ENCODE measurements at places on chromosomes 3 and 15.
A peak's percentile ranks its signal among the peaks of the same experiment; 100 is the strongest.

GRCh38 chr3:110099711-110100110, 762.4 kb upstream of the DPPA4 start:
- DNase-seq: no peak

GRCh38 chr3:124107104-124107890, 115.4 kb upstream of the ROPN1 start:
- DNase-seq: no peak

DNA sequence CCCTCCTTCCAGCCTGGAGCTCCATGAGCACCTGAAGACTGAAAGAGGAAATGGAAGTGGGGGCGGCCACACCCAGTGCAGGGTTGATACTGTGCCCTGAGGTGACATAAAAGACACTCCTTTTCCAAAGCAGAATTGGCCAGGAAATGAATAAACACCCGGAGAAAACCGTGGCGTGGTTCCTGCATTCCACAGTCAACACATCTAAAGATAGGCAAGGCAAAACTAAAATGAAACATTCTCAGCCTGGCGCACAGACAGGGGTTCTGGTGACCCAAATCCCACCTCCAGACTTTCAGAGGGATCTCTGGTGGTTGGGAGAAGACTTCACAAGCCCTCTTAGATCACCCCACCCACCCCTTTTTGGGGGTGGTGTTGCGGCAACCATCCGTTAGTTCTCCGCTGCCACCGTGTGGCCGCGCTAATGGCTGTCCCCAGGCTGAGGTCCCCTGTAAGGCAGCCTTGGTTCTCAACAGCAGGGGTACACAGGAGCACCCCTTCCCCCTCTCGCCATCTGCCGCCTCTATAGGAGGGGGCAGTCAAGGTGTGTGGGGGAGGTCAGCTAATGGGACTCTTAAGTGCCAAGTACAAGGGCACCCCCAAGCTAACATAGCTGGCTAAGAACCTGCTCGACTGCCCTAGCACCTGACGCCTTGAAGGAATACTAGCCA, 2.5 kb upstream of the MST1R start:
- DNase-seq: peak; percentile 56

DNA sequence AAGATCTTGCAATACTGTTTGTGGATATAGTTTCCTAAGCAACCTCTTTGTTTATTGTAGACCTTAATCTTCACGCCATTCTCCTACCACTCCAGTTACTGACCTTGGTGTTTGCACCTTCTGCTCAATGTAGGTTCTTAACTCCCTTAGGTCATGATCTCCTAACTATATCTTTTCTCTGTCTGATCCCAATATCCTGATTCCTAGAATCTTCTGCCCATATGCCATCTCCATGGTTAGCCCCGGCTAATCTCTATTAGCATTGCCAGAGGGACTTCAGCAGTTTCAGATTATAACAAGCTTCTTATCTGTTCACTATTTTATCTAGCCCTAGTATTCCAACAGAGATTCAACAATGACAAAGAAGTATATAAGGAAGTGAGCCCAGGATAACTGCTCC, 64.9 kb downstream of the IMPG2 start:
- no peak for DNase-seq
